ENCODE measurements at places on chromosomes 5 and 9.

DNA sequence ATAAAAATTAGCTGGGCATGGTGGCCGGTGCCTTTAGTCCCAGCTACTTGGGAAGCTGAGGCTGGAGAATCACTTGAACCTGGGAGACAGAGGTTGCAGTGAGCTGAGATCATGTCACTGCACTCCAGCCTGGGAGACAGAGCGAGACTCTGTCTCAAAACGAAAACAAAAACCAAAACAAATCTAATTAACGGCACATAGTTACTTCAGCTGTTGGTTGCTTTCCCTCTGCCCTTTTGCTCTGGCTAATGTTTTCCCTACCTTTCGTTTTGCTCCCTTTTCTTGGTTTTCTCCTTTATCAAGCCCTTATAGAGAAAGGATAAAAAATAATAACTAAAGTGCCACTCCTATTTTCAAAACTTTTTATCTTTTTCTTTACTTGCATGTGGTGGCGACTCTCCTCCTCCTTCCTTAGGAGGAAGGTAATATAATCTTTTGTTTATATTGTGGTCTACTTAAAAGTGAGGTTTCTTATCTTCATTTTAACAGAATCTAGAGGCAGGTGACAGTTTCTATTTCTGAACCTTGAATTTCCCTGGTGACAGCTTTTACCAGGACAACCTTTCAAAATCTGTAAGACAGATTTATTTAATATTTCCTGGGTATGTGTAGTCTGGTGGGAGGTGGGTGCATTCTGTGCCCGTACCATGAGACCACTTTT lies 125.4 kb downstream of the ARHGEF28 start:
- DNase-seq: no peak

- DNase-seq: peak; percentile 73
Measured at GRCh38 chr5:75239681-75240080, 3.0 kb upstream of the ANKRD31 start.

DNA sequence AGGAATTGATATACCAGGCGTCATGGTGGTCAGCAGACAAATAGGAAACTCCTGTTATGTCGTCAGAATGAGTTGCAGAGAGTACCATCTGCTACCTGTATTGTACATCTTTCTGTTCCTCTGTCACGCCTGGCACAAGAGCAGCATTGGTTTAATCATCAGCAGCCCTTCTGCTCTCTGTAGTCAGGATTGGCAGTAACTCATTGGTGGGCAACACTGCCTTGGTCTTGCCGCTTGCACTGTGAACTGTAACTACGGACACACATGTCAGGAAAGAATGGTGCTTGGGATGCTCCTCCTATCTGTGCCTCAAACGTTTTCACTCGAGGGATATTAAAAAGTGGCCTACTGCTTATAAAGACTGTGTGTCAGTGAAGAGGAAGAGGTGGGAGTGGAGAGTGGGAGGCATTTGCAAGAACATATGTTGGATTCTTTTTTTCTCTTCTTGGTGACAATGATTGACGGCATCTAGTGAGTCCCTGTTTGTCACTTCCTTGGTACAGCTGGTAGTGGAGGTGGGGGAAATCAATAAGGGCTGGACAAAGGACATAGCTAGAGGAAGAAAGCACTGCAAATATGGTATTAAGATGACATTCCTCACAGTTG lies 76.6 kb downstream of the F2RL2 start:
- no peak for DNase-seq

DNA sequence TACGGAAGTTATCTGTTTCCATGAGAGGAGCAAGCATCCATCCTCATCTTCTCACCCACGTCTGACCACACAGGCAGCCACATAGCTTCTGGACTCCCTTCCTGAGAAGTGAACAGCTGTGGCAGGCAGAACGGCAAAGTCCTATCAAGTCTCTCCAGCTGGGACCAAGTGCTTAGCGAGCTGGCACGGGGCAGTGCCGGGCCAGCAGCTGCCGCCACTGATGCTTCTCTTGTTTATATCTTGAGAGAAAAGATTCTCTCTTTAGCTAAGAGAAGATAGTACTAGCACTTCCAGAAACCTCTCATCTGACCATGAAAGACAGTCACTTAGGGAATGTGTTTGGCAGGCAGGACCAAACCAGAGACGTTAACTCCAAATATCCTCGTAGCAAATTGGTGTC lies 37.2 kb downstream of the PLAC8L1 start:
- no peak for DNase-seq

- DNase-seq: no peak
Measured at GRCh38 chr9:117081641-117082317, 333.1 kb downstream of the ASTN2 start.

- DNase-seq: no peak
Measured at GRCh38 chr9:114083666-114084065, 5.6 kb upstream of the AMBP start.

DNA sequence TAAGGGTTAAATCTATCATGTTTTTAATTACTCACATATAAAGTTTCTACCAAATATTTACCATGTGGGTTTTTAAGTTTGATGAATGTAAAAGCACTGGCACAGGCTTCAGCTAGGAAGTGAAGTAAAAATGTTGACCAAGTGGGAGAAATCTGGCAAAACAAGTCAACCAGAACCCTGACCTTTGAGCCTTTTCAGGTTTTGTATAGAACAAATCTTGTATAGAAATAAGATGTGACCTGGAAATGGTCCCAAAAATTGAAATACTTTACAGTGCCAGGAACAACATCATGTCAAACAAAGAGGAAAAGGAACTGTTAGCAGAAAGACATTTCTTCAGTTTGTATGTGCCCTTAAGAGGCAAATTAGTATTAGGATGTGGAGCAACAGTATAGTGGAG lies 137.6 kb downstream of the CCDC192 start:
- DNase-seq: no peak

- DNase-seq: no peak
Measured at GRCh38 chr9:100131216-100131615, 32.2 kb downstream of the INVS start.

DNA sequence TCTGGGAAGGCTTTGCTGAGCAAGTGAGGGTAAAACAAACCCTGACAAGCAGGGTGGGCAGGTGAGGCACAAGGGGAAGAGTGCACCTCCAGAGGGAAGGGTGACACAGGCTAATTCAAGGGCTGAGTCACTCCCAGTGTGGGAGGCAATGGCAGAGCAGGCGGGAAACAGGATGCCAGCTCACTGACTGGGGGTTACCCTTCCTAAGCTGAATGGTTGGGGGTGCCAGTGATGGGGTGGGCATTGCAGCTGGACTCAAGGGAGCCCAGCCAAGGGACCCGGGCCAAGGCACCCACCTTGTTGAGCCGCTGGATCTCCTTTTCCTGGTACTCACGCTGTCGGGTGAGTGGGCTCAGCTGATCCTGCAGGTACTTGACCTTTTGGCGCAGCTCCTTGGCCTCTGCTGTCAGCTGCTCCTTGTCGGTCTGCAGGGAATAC lies 18.4 kb downstream of the GPX3 start:
- no peak for DNase-seq

- DNase-seq: no peak
Measured at GRCh38 chr9:129936222-129936621, 101.0 kb downstream of the USP20 start.

- DNase-seq: peak; percentile 32
Measured at GRCh38 chr9:124110307-124110915, 98.8 kb downstream of the LHX2 start.

DNA sequence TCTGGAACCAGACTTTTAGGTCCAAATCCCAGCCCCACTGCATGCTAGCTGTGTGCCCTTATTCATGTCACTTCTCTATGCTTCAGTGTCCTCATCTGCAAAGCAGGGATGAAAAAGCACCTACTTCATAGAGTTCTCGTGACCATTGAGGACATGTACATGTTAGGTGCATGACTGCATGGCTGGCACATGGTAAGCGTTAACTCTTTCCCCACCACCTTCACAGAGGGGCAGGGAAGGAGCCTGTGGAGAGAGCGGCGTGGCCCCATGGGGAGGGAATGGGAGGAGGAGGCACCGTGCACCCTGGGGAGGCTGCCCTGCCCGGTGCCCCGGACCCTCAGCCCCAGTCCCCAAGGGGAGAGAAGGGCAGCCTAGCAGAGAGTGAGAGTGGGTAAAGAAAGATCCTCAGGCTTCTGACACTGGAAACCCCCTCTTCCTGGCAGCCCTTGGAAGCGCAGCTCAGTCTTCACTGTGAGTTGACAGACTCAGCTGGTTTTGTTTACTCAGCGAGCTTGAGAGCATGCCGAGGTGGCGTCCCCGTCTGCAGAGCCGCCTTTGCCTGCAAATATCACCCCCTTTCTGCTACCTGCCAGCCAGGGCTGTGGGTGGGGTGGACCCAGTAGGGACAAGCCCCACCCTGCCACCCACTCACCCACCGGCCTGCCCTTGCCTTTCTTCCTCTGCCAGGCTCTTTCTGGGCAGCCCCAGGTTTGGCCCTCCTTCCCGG lies 10.6 kb upstream of the ANGPTL2 start:
- DNase-seq: no peak

GRCh38 chr5:172293745-172294342 lies 10.3 kb upstream of the UBTD2 start:
- no peak for DNase-seq

GRCh38 chr5:126419102-126419501 lies 4.1 kb upstream of the GRAMD2B start:
- DNase-seq: no peak
